Activated naive CD4-positive, alpha-beta T cell (primary cell): ENCODE measurements at places on chromosomes 11 and 22.

GRCh38 chr11:34877375-34877975 lies 38.7 kb downstream of the APIP start:
- DNase-seq = no peak

DNA sequence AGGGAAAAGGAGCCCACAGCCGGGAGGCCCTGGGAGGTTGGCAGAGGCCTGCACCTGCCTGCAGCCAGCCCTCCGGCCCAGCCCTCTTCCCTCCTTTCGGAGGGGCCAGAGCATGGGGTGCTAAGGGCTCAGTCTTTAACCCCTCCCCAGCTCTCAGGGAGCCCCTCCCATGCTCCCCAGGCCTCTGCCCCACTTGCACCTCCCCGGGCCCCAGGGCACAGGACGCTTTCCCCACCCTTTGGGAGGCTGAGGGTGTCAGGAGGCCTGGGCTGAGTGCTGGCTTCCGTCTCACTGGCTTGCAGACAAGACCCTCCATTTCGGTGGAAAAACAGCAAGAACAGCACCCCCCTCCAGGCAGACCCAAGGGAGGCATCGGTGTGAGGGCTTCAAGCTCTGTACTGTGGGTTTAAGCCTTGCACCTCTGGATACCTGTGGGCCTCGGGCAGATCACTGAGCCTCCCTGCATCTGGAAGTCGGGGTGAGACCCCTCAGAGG lies 7.3 kb downstream of the ASCL2 start:
- no peak for DNase-seq

DNA sequence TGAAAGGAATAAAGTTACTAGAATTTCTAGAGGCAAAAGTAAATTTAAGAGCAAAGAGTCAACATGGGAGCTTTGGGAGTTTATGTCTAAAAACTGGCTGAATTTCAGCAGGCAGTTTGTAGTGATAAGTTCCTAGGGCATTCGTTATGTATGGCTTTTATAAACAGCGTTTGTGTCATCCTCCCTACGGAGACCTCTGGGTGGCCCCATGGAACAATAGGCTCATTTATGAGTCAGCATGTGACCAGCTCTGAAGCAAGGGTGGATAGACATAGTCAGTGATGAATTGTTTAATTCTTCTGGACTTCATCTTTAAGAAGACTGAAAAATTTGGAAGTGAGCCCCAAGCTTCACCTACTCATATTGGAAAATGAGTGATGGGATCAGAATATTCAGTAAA lies 37.1 kb downstream of the SVIP start:
- DNase-seq = no peak

- no peak for DNase-seq
Measured at GRCh38 chr11:108241330-108242037, 18.6 kb downstream of the ATM start.

GRCh38 chr11:32100495-32100894 lies 9.6 kb downstream of the RCN1 start:
- no peak for DNase-seq

DNA sequence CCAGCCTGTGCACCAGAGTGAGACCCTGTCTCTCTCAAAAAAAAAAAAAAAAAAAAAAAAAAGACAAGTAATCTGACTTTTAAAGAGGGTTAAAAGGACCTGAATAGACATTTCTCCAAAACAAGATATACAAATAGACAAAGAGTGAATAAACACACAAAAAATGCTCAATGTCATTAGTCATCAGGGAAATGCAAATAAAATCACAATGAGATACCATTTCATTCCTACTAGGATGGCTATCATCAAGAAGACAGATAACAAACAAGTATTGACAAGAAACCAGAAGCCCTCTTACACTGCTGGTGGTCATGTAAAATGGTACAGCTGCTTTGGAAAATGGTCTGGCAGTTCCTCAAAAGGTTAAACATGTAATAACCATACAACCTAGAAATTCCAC lies 4.1 kb downstream of the RIC3 start:
- no peak for DNase-seq

- no peak for DNase-seq
Measured at GRCh38 chr11:23023319-23023718, 163.0 kb upstream of the CCDC179 start.

GRCh38 chr22:23219822-23220484 lies 39.6 kb downstream of the BCR start:
- no peak for DNase-seq

GRCh38 chr22:20403779-20404140 lies 9.8 kb downstream of the ZNF74 start:
- DNase-seq = no peak

DNA sequence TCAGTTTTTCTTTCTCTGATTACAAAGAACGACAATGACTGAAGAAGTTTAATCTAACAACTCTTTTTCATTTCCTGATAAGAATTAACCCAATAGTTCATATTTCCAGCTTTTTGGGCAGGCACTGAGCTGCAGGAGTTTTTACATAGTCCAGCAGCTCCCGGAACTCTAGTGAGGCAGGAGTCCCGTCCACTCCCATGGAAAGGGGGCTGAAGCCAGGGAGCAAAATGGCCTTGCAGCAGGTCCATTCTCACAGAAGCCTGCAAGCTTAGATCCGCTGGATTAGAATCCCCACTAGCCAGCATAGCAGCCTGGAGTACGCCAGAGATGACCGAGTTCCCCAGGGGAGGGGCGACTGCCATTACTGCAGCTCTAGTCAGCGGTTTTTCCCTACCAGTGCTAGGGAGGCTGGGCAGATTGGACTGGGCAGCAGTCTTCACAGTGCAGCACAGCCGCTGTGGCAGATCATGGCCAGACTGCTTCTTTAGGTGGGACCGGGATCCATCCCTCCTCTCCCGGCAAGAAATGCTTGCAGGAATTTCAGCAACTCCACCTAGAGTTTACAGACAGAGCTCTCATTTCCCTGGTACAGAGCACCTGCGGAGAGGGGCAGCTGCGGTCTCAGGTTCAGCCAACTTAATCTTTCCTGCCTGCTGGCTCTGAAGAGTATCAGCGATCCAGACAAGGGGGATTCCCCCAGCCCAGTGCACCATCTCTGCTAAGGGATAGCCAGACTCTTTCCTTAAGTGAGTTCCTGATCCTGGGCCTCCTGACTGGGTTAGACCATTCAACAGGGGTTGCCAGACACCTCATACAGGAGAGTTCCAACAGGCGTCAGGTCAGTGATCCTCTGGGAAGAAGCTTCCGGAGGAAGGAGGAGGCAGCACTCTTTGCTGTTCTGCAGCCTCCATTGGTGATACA lies 742 bp upstream of the CASP4 start:
- no peak for DNase-seq

DNA sequence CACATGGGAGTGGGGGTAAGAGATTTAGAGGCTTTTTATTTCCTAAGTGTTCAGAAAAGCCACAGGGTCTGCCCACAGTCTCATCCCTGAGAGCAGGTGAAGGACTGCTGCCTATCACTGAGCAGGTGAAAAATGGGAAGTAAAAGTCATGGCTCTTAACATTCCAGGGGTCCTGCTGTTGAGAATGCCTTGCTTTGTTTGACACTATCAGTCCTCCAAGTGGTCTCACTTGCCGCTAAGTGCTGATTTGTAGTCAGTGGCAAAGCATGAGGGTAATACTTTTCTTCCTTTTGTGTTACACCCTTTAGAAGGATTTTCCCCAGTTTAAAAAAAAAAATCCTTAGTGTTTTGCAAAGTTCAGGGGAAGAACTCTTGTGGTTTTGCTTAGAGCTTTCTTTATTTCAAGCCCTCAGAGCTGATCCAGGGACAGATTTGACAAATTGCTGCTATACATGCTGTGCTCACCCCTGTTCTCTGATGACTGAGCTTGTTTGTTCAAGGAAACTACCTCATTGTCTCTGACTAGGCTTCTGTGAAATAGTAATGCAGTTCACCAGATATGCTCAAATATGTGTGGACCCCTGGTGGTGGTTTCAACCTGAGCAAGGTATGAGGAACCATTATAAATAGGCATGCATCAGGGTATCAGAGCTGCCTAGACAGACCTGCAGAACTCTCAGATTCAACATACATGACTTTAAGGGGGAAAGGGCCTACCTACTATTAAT lies 141.0 kb downstream of the ARHGAP42 start:
- no peak for DNase-seq

- DNase-seq = no peak
Measured at GRCh38 chr11:12086271-12087074, 23.9 kb upstream of the MICAL2 start.

DNA sequence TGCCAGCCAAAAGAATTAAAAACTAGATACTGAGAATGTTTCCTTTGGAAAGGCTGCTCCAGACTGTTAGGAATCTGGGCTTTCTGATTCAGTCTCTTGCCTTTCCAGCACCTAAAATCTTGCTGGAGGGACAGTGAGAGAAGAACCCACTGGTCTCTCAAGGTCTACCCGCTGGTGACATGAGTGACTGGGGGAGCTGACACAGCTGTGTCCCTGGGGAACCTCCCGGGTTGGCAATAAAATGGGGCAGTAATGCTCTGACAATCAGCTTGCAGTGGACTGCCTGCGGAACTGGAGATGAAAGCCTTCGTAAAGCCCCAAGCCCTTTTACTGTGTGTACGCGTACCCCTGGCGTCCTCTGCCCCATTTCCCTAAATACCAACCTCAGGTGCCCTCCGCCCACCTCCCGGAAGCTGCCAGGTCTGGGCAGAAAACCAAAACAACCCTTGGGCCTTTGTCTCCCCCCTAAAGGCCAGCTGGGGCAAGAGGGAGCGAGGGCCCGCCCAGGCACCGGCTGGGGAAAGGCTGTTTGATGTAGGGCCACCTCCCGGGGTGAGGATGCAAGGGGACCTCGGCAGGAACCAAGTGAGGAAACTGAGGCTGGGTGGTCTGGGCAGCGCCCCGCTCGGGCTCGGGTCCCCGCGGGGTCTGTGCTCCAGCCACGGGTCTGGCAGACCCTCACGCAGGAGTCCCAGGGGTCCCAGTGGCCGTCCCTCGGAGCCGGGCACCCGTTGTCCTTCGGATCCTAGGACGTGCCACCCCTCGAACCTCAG lies 741 bp downstream of the CARS1 start:
- no peak for DNase-seq

DNA sequence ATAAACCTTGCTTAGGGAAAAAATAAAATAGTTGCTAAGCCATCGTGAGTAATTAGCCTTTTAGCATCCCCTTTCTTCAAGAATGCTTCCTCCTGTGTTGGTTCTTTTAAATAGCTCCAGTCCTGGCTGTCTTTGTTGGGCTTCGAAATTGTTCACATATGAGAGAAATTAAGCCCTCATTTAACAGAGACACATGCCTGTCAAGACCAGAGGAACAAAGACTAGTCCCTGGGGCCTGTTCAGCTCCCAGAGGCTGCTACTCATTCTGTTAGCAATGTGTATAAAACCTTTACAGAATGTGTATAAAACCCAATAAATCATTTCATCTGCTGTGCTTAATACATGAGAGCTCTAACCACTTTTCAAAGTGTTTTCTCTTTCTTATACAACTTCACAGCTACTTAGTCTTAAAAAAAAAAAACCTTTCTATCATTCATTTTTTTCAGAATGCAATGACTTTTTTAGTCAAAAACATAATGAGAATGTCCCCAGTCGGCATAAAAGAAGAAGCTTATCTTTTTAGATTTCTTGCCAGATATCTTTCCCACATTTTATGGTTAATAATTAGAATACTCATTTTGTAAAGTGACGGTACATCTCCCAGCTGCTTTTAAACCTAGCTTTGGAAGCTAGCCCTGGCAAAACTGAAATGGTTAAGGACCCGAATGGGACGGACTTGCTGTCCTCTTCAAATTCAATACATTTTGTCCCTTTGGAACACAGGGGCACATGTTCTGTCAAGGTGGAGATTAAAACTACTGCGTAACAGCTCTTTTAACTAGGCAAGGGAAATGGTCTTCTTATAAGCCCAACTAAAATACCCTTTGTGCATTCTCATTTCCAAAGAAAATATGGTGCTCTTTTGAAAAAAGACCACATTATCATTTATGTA lies 186.1 kb downstream of the SOX6 start:
- no peak for DNase-seq

DNA sequence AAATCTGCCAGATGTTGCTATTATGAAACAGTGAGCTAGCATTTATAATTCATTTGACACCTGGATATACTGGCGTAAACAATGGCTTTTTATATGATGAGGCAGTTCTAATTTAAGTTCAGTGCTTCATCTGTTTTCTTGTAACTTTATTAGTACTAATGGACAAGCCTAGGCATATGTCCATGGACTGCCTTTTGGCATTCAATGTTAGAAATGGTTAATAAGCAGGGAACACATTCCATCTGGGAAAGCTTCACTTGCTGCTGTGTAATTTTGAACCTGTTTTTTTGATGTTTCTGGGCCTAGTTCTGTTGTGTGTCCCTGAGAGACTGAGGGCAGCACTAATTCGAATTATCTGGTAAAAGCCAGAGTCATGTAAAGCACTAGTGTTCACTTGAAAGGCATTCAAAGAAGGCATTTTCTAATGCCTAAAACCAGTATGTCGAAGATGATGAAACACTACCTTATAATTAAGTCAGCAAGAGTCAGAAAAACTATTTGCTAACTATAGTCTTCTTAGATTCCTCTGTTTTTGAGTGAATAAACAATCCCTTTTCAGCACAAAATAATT lies 138.5 kb downstream of the SWAP70 start:
- no peak for DNase-seq

- no peak for DNase-seq
Measured at GRCh38 chr11:4664786-4665185, 21.0 kb downstream of the OR51E1 start.

DNA sequence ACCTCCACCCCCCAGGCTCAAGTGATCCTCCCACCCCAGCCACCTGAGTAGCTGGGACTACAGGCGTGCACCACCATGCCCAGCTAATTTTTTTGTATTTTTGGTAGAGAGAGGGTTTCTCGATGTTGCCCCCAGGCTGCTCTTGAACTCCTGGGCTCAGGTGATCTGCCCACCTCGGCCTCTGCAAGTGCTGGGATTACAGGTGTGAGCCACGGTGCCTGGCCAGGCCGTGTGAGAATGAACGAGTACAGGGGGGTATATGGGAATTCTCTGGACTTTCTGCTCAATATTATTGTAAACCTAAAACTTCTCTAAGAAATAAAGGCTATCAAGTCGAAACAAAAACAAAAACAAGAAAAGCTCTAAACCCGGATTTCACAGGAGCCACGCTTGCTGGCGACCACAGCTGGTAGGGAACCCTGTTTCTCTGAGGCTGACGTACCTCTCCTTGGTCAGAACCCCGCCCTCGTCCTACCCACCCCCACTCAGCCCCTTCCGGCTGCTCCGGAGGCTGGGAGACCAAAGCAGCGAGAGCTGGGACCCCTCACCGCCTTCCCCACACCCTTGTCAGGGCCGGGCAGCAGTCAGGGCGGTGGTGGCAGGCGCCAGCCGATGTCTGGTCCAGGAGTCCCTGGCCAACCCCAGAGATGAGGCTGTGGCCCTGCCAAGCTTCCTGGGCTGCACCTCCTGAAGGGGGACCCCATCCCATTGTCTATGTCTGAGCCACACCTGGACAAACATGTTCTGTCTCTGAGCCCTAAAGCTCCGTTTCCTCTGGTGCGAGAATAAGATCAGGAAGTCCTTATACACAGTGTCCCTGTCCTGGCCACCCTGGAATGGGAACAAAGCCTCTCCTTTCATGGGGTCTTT lies 52.1 kb downstream of the LINC01488 start:
- DNase-seq = no peak
